Nephron progenitor cell (in vitro differentiated cells): ENCODE measurements at places on chromosomes 4 and X.

DNA sequence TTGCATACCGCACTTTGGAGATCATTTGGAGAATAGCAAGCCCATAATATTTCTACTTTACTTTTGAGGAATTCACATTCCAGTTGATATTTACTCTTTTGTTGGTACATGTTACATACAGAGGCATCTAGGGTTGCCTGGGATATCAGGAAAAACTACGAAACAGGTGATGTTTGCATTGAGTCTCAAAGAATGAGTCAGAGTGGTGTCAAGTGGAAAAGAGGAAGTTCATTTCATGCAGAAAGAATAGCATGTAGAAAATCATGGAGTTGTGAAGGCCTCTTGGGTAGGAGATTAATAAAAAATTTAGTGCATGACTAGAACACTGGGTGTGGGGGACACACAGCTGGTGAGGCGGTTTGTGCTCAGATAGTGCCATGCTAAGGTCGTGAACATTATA lies 33.5 kb upstream of the ELOVL6 start:
- DNase-seq = no peak

DNA sequence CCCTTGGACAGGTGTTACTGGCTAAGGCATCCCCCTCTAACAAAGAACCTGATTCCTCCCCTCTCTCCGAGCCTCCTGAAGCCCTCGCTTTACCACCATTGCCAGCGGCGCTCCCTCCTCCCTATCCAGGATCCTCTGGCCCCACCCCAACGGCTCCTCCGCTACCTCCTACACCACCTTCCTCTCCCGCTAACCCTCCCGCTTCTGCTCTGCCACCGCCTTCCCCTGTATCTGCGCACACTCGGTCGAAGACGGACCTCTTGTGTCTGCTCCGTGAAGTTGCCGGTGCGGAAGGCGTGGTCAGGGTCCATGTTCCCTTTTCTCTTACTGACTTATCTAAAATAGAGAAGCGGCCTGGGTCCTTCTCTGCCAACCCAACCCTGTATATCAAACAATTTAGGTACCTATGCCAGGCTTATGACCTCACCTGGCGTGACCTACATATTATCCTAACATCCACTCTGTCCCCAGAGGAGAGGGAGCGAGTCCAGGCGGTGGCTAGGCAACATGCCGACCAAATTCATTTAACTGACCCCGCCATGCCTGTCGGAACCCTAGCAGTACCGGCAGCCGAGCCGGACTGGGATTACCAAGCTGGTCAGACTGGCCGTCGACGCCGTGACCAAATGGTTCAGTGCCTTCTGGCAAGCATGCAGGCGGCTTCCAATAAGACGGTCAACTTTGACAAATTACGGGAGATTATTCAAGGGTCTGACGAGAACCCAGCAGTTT lies 958.9 kb downstream of the RPA4 start:
- no peak for DNase-seq

DNA sequence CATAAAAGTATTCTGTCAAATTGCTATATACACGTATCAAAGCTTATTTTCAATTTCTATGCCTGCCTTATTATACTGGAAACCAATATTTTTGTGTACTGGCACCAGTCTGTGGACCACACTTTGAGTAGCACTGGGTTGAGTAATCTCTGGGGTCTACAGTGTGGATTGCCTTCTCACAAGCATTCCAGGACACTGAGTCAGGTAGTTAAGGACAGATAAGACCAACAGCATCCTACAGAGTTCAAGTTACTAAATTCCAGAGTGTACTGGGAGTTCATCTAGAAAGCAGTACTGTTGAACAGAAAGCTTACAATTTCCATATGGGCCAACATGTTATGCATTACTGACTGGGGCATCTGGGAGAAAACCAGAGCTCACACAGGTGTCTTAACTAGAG lies 61.8 kb downstream of the VMA21 start:
- DNase-seq = no peak

- no peak for DNase-seq
These were observed 53.6 kb upstream of the FUNDC1 start for GRCh38 chrX:44596277-44596676.

- DNase-seq = no peak
These were observed 364.3 kb downstream of the FBXO8 start for GRCh38 chr4:173919196-173919595.

- peak; percentile 47 for DNase-seq
These were observed 14.7 kb downstream of the FGFRL1 start for GRCh38 chr4:1026115-1026514.

GRCh38 chrX:86369847-86370630 lies 221.8 kb downstream of the DACH2 start:
- no peak for DNase-seq

- no peak for DNase-seq
These were observed 120.3 kb upstream of the KLHL4 start for GRCh38 chrX:87397103-87397886.

- DNase-seq = no peak
These were observed 4.3 kb downstream of the RHOH start for GRCh38 chr4:40200875-40201801.

DNA sequence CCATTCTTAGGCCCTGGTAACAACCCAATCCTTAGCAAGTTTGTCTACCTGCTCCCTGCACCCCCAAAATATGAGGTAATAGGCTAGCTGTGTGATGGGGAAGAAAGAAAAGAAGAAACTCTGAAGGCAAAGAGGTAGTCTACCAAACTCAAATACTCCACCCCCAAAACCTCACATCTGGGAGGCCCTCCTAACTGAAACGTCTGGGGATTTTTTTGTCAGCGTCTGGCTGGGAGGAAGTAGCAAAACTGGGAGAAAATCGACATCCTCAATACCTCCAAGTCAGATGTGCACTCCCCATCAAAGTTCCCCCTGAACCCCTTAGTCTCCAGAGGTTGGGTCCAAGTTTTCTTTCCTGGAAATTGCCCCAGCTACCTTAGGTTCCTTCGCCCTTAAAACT lies 1.0 kb downstream of the LAMP2 start:
- DNase-seq = no peak

DNA sequence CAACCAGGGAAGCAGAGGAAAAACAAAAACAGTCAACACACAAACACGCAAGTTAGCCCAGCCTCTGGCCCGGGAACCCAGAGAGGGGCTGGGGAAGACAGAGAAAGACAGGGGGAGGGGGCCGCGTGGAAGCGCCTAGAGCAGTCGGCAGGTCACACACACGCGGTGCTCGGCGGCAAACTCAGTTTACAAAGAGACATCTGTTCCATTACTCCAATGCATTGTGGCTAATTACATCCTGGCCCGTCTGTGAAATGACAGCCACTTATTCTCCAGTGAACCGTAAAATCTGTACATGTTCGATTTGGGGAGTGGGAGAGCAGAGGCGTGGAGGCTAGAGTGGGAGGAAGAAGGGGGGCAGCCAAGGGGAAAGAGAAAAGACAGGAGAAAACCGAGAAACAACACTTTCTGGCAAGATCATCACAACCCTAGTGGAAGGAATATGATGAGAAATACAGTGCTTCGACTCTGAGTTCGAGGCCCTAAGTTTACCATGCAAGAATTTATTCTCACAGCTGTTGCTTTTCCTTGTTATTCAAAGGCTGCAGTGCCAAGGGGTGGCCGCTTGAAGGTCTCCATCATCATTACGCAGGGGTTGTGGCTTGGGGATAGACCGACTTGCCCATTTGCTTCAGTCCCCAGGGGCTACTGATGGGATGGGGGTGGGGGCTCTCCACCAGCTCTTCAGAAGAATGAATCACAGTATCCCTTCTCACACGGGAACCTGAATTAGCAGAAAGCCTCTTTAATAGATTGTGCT lies 167.7 kb downstream of the MGST2 start:
- DNase-seq = peak; percentile 16

- DNase-seq = no peak
These were observed 1.9 kb upstream of the EXOC1L start for GRCh38 chr4:55817691-55818090.

- DNase-seq = no peak
These were observed 234.1 kb downstream of the AFAP1 start for GRCh38 chr4:7705593-7705992.

GRCh38 chrX:101658661-101659491 lies 774 bp downstream of the ARMCX2 start:
- peak; percentile 77 for DNase-seq

DNA sequence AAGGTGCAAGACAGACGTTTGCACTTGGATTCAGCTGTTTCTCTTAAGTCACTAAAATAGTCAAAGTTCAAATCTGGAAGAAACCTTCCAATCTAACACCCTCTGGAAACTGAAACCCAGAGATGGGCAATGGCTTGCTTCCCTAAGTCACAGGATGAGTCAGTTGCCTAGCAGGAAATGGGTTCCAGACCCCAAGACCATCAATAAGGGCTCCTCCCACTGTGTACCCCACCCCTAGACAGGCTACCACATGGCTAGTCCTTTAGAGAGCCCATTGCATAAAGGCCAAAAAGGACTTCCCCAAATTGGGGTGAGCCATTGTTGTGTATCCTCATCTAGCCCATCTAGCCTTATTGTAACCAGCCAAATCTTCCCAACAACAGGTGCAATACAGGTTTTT lies 216.2 kb downstream of the HS6ST2 start:
- DNase-seq = no peak

GRCh38 chrX:53558646-53559045 lies 124.5 kb upstream of the HSD17B10 start:
- DNase-seq = no peak

DNA sequence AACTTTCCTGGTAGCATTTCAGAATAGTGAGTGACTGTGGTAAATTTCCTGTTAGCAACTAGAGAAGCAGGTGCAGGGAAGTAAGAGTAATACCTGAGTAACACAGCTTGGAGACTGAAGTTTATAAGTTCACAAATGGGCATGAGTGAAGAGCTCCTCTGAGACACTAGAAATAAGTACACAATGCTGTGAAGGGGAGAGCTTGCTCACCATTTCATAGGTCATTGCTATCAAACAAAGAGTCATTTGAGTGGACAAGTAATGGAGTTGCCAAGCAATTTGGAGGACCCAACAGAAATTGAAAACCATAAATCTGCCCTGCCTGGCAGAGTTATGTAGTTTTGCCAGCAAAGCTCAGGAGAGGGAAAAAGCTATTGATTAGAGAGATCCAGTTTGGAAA lies 523.6 kb downstream of the TRAM1L1 start:
- no peak for DNase-seq

- no peak for DNase-seq
These were observed 10.6 kb upstream of the PGRMC2 start for GRCh38 chr4:128298146-128298758.

- DNase-seq = no peak
These were observed 11.9 kb upstream of the UBE2K start for GRCh38 chr4:39685990-39686389.

- no peak for DNase-seq
These were observed 91.0 kb downstream of the USP9X start for GRCh38 chrX:41176263-41176662.

DNA sequence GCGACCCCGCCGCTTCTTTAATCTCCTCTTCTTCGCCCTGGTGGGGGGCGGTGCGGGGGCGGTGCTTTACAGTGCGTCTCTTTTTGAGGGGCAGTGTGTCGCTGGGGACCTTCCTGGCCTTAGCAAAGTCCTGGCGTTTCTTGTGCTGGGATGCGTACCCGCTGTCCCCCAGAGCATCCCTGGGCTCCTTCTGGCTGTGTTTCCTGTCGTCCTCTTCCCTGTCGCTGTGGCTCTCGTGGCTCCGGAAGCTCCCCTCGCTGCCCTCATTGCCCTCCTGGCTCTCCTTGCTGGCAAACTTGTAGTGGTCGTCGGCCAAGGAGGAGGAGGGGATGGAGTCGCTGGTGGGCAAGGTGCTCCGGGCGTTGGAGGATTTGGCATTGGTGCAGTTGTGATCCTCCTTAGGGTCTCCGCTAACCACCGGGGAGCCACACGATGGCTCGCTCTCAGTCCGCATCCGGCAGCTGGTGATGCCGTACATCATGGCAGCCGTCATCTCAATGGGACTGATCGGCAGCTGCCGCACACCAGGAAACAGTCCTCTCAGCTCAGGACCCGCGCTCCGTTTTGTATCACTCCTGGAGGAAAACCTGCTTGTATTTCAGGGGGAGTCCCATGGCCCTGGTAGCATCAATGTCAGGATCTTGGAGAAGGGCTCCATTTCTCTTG lies 30.4 kb upstream of the TMSB15A start:
- no peak for DNase-seq

GRCh38 chr4:10625131-10625530 lies 59.4 kb downstream of the CLNK start:
- DNase-seq = no peak

- DNase-seq = no peak
These were observed 54.2 kb downstream of the PTTG2 start for GRCh38 chr4:38014421-38014852.

DNA sequence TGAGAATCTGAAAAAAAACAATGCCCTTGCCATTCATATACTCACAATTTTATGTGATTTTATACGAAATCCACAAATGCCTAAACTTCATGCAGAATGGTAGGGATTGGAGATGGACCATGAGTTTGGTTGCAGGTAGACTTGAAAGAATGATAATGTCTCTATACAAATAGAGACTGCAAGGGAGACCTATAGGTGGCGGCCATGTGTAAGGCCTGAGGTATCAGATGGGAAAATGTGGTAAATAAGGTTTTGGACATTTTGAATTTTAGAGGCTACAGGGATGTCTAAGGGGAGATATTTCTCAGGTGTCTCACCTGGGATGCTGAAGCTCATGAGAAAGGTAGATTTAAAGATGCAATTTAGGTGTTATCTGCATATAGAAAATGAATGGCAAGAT lies 78.0 kb downstream of the GABRB1 start:
- no peak for DNase-seq

DNA sequence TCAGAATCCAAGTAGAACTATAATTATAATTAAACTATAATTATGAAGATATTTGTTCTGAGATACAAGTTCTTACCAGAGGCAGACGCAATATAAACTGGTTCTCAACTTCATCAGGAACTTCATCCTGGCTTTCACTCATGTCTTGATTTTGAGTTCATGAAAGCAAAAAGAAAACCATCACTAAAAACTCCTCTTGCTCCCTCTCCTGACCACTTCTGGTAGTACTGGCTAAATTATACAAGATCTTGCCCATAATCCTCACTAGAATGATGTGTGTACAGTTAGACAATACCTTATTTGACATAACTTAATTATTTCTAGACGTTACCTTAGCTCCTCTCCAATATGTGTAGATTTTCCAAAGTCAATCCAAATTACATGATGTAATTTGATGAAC lies 3.7 kb downstream of the TAF7L start:
- no peak for DNase-seq

DNA sequence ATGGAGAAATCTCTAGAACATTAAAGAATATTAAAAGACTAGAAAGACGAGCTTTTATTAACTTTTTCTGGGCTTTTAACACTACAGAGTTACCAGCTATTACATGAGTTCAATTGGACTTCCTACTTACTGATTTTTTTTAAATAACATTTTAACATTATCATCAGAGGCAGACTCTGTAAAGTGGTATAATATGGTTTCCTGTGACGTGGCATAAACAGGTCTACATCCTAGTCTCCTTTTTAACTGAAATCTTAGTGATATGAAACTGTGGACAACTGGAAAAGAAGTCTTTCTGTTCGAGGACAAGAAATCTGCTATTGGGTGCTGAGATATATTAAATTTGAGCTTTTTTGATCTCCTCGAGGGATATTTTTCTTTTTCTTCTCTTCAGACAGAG lies 48.7 kb upstream of the ABCG2 start:
- no peak for DNase-seq
